ENCODE measurements at places on chromosomes 3 and 15. TPM values are rescaled to one million over a fixed set of nuclear protein-coding genes. Genes with fewer than 3 reads are reported as not detected.
A peak's percentile ranks its signal among the peaks of the same experiment; 100 is the strongest.

- peaks cover 18% of the 10 kb centered on the region for H3K4me1 ChIP-seq
- no peaks in the 10 kb centered on the region for H3K36me3 ChIP-seq
- no peak overlapping the region for H3K27ac ChIP-seq
- no peak for DNase-seq
Observed at GRCh38 chr15:35867356-35867755, 321.4 kb upstream of the DPH6 start.

DNA sequence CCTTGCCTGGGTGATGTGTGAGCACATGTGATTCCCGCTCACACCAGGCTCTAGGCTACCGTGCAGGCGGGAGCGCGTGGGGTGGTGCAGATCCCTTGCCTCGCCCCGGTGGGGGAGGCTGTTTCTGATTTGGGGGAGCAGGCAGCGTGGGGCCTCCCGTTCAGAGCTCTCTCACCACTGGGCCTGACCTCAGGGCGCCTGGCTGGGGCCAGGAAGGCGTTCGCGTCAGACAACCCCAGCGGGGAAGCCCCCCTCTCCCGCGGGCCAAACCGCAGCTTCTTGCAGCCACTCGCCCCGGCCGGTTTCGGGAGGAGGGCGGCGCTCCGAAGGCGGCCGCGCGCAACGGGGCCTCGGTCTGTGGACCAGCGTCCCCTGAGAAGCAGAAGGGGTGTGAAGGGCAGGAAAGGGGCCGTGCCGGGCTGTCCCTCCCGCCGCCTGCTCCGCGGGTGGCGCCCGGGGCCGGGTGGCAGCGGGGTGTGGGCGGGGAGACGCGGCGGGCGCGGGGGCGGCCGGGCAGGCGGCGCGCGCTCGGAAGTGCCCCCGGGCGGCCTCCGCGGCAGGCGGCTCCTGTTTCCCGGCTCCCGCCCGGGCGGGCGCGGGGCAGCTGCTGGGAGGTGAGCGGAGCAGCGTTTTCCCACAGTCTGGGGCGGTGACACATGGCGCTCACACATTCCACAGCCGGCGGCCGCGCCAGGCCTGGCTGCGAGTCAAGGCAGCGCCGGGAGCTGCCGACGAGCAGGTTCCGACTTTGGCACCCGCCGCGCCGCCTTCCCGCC is 65.1 kb upstream of the HES1 start:
- H3K27ac ChIP-seq, result peak overlapping the region; percentile 97
- peak; percentile 95 for DNase-seq
- no peaks in the 10 kb centered on the region for H3K36me3 ChIP-seq
- H3K4me1 ChIP-seq, result peaks cover 34% of the 10 kb centered on the region
- no peaks in the 10 kb centered on the region for H3K27me3 ChIP-seq

- H3K4me3 ChIP-seq, result no peak overlapping the region
- DNase-seq, result no peak
- no peaks in the 10 kb centered on the region for H3K36me3 ChIP-seq
- peaks cover 4% of the 10 kb centered on the region for H3K4me1 ChIP-seq
Observed at GRCh38 chr3:113165841-113166240, 45.5 kb upstream of the BOC start.

- no peak for DNase-seq
- peaks cover 8% of the 10 kb centered on the region for H3K4me1 ChIP-seq
- no peaks in the 10 kb centered on the region for H3K36me3 ChIP-seq
- no peak overlapping the region for H3K27ac ChIP-seq
- no peaks in the 10 kb centered on the region for H3K27me3 ChIP-seq
Observed at GRCh38 chr15:52162260-52162659, 28.9 kb downstream of the GNB5 start.

DNA sequence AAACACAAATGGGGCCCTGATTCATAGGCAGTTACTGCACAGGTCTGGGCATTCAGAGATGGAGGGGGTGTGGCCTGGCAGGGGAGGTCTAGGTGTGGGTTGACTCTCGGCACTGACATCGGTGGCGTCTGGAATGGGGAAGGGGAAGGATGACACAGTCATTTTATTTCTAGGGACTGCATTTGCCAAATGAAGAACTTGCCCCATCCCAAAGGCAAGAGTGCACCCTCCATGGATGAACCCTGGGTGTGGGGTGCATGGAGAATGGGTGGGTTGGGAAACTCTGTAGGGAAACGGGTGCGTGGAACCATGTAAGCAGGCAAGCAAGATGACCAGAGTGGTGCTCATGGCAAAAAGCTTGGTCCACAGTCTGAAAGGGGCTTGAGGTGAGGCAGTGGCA is 24.5 kb downstream of the SLC6A20 start:
- H3K27ac ChIP-seq, result no peak overlapping the region
- no peaks in the 10 kb centered on the region for H3K4me1 ChIP-seq
- DNase-seq, result no peak
- H3K4me3 ChIP-seq, result no peak overlapping the region

- no peak overlapping the region for H3K4me3 ChIP-seq
- peaks cover 7% of the 10 kb centered on the region for H3K4me1 ChIP-seq
- DNase-seq, result no peak
- H3K27ac ChIP-seq, result no peak overlapping the region
- no peaks in the 10 kb centered on the region for H3K27me3 ChIP-seq
Observed at GRCh38 chr3:5051772-5052171, 70.3 kb upstream of the ARL8B start.

- no peak overlapping the region for H3K27ac ChIP-seq
- no peaks in the 10 kb centered on the region for H3K4me1 ChIP-seq
- no peak for DNase-seq
- no peak overlapping the region for H3K4me3 ChIP-seq
- no peaks in the 10 kb centered on the region for H3K27me3 ChIP-seq
- no peaks in the 10 kb centered on the region for H3K36me3 ChIP-seq
Observed at GRCh38 chr3:124229420-124229819, 237.5 kb upstream of the ROPN1 start.

DNA sequence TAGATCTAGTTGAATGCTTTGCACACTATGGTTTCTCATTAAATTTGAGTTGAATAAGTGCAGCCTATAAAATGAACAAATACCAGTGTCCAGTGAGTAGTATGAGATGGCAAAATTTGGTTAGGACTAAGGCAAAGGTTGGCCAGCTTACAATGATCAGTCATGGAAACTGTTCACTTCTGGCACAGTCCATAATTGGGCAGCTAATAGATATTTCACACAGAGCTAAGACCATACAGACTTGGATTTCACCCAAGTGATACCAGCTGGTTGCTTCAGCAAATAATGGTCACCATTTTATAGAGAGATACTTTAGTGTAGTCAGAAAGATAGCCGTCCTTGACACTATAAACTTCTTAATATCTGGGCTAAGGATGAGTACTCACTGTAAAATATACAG is 15.7 kb downstream of the GAP43 start:
- H3K4me3 ChIP-seq, result no peak overlapping the region
- no peaks in the 10 kb centered on the region for H3K27me3 ChIP-seq
- H3K4me1 ChIP-seq, result no peaks in the 10 kb centered on the region

DNA sequence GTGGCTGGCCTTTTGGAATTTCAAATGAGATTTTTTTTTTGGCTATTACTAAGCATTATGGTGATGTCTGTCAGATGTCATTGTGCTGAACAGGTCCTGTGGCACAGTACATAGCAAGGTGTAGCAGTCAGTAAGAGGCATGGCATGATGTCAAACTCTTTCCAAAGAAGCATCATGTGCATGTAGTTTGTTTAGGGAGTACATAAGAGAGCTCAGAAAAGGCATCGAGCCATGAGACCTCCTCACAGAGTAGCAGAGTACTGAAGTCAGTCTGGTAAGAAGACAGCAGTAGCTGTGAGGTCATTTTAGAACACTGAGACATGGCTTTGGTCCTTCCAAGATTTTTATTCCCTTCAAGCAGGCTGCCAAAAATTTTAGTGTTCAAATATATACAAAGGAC is 134.9 kb upstream of the SPRED1 start:
- no peaks in the 10 kb centered on the region for H3K36me3 ChIP-seq
- no peak overlapping the region for H3K4me3 ChIP-seq
- H3K27ac ChIP-seq, result no peak overlapping the region
- H3K27me3 ChIP-seq, result no peaks in the 10 kb centered on the region

DNA sequence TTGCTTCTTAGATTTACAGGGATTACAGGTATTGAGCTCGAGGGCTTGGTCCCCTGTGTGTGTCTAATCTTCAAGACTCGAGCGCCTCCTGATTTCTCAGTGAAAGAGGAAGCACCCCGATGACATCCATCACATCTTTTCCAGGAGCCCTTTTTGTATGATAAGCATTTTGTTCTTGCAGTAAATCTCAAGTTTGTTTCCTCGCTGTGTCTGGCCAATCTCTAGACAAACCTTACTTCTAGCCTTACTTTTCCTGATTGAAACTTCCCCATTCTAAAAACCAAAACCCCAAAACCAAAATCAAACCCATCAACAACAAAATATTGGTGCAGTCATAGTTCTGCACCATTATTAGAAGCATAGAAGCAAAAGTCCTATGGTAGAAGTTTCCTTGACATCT is 286.0 kb downstream of the NFKBIZ start:
- no peaks in the 10 kb centered on the region for H3K36me3 ChIP-seq
- DNase-seq, result no peak
- no peaks in the 10 kb centered on the region for H3K27me3 ChIP-seq
- peaks cover 3% of the 10 kb centered on the region for H3K4me1 ChIP-seq
- H3K4me3 ChIP-seq, result no peak overlapping the region

DNA sequence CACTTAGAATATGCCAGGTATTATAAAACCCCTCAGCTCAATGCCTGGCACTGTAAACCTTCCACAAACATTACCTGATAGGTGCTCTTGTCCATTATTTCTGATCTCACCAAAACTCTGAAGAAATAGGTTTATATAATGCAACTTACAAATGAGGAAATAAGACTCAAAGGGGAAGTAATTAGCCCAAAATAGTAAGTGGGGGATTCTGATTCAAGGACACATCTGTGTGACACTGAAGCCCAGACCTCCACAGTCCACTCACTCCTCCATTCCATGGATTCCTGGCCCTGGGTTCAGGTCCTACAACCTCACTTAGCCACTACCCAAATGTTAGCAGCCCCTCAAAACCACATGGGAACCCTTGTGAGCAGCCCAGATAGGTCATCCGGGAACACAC is 49.9 kb downstream of the TRANK1 start:
- H3K4me3 ChIP-seq, result no peak overlapping the region
- H3K4me1 ChIP-seq, result no peaks in the 10 kb centered on the region
- no peak for DNase-seq
- no peaks in the 10 kb centered on the region for H3K36me3 ChIP-seq
- no peaks in the 10 kb centered on the region for H3K27me3 ChIP-seq

DNA sequence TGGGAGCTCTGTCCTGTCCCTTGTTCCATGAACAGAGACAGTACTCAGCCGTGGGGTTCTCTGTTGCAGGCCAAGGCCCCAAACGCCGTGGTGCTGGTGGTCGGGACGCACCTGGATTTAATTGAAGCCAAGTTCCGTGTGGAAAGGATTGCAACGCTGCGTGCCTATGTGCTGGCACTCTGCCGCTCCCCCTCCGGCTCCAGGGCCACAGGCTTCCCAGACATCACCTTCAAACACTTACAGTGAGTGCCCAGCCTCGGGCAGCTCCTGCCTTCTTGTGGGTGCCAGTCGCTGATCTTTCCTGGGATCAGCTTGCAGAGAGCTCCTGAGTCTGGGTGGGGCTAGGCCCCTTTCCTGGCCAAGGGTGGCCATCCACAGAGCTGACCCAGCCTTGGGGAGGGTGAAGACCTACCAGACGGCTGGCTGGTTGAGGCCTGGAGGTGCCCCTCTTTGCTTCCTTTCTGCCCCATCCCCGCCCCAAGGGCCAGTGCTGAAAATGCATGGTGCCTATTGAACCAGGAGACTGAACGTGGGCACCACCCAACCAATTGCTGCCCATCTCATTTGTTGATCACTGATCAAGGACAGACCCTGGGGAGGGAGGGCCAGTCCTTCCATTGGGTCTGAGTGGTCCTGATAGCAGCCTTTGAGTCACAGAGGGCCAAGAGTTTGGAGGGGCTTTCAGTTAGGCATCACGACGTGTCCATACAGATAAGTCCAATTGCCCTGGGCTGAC is 106.9 kb downstream of the LRRK1 start:
- H3K4me3 ChIP-seq, result no peak overlapping the region
- no peaks in the 10 kb centered on the region for H3K4me1 ChIP-seq
- H3K27me3 ChIP-seq, result no peaks in the 10 kb centered on the region
- no peak for DNase-seq

- H3K27me3 ChIP-seq, result no peaks in the 10 kb centered on the region
- H3K4me1 ChIP-seq, result no peaks in the 10 kb centered on the region
- H3K4me3 ChIP-seq, result no peak overlapping the region
- H3K27ac ChIP-seq, result no peak overlapping the region
Observed at GRCh38 chr3:27349832-27350231, 19.4 kb downstream of the NEK10 start.

Gene GRIP2
- 0.99 TPM for total RNA-seq

Gene TRIM42
- not detected for total RNA-seq

Gene GPR15
- not detected for total RNA-seq

Gene STT3B
- total RNA-seq, result 44.5 TPM

Measured in body of pancreas (tissue), 4 donors.